Caco-2 (cell line): ENCODE measurements at places on chromosomes 12 and 14. TPM values are rescaled to one million over a fixed set of nuclear protein-coding genes. Genes with fewer than 3 reads are reported as not detected.

CHMP4A gene
- total RNA-seq: 57.7 and 58.7 TPM in 2 replicates

AKAP5 gene
- 15.0 and 15.9 TPM in 2 replicates for total RNA-seq

NTN4 gene
- 54.1 and 55.0 TPM in 2 replicates for total RNA-seq

HHIPL1 gene
- total RNA-seq: 2.1 and 2.9 TPM in 2 replicates

CLEC4D gene
- not detected in 2 replicates for total RNA-seq

- H3K4me1 ChIP-seq: no peaks in the 10 kb centered on the region
- no peak overlapping the region for H3K27ac ChIP-seq
- no peak for DNase-seq
- no peaks in the 10 kb centered on the region for H3K36me3 ChIP-seq
- H3K4me3 ChIP-seq: no peak overlapping the region
- no peaks in the 10 kb centered on the region for H3K27me3 ChIP-seq
These were observed 241.6 kb downstream of the TMEM132D start for GRCh38 chr12:129662234-129662633.

GRCh38 chr12:40691913-40692764 lies at the start of gene CNTN1:
Gene CNTN1, plus strand, starts transcription at chr12:40692439.
- no peaks in the 10 kb centered on the region for H3K27me3 ChIP-seq
- DNase-seq: no peak
- H3K4me1 ChIP-seq: no peaks in the 10 kb centered on the region
- H3K27ac ChIP-seq: no peak within 1 kb of the TSS

DNA sequence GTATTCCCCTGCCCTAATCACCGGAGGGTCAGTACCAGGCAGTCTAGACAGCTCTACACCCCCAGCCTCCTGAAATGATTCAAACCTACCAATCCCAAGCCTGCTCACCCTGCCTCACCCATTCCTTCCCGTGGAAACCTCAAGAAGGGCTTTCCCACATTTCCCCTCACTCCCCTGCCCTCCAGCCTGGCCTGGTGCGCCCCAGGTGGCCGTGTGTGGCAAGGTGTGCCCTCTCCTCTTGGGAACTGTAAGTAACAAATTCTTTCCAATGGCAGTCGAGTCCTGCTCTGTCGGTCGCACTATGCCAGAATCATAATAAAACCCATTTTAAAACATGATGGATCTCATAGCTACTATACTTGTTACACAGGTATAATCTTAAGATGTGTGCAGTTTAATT lies 13.9 kb upstream of the DEGS2 start:
- H3K4me3 ChIP-seq: no peak overlapping the region
- H3K4me1 ChIP-seq: no peaks in the 10 kb centered on the region
- no peak for DNase-seq
- H3K27ac ChIP-seq: no peak overlapping the region

DNA sequence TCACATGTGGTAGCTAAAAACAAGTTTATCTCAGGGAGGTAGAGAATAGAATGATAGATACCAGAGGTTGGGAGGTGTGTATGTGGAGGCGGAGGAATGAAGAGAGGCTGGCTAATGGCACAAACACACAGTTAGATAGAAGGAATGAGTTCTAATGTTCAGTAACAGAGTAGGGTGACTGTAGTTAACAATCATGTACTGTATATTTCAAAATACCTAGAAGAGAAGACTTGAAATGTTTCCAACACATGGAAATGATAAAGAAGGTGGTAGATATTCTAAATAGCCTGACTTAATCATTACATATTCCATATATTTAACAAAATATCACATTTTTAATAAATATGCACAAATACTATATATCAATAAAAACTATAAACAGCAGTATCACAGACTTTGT lies 8.9 kb upstream of the IFNG-AS1 start:
- no peaks in the 10 kb centered on the region for H3K4me1 ChIP-seq
- DNase-seq: no peak
- no peaks in the 10 kb centered on the region for H3K36me3 ChIP-seq
- no peak overlapping the region for H3K27ac ChIP-seq
- no peaks in the 10 kb centered on the region for H3K27me3 ChIP-seq

DNA sequence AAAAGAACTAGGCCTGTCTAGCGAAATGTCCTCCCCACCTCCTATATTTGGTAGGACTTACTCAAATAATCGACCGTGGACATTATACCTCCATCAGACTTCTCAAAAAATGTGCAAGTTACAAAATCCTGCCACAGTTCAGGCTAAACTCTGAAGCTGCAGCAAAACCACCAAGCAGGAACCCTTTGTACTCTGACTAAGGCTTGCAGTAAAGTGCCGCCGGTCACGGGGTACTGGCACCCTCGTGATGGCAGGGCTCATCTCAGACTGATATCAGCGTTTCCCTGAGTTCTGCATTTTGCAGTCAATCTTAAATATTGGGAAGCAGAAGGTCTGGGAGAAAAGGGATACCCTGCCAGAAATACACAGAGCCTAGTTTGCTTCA lies 17.1 kb downstream of the SLC11A2 start:
- H3K27ac ChIP-seq: peak overlapping the region; percentile 14
- peaks cover 26% of the 10 kb centered on the region for H3K4me1 ChIP-seq
- no peaks in the 10 kb centered on the region for H3K27me3 ChIP-seq
- DNase-seq: no peak
- H3K4me3 ChIP-seq: no peak overlapping the region

DNA sequence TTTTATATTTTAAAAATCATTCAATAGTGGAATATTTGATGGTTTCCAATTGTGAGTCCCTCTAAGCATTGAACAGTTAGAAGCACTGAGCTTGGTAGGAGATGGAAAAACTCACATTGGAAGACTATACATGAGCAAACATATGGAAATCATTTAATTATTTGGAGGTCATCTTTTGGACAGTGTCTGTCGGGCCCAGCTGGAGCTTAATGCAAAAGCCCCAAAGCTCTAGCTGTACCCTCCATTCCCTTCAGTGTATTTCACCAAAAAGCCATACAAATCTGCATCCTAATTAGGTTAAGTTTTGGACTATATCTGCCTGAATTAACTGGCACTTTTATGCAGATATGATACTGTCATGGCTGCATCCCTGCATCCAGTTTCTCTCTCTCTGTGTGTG lies 365.7 kb downstream of the FLRT2 start:
- H3K27ac ChIP-seq: no peak overlapping the region
- H3K4me1 ChIP-seq: no peaks in the 10 kb centered on the region
- H3K27me3 ChIP-seq: no peaks in the 10 kb centered on the region
- no peak for DNase-seq

DNA sequence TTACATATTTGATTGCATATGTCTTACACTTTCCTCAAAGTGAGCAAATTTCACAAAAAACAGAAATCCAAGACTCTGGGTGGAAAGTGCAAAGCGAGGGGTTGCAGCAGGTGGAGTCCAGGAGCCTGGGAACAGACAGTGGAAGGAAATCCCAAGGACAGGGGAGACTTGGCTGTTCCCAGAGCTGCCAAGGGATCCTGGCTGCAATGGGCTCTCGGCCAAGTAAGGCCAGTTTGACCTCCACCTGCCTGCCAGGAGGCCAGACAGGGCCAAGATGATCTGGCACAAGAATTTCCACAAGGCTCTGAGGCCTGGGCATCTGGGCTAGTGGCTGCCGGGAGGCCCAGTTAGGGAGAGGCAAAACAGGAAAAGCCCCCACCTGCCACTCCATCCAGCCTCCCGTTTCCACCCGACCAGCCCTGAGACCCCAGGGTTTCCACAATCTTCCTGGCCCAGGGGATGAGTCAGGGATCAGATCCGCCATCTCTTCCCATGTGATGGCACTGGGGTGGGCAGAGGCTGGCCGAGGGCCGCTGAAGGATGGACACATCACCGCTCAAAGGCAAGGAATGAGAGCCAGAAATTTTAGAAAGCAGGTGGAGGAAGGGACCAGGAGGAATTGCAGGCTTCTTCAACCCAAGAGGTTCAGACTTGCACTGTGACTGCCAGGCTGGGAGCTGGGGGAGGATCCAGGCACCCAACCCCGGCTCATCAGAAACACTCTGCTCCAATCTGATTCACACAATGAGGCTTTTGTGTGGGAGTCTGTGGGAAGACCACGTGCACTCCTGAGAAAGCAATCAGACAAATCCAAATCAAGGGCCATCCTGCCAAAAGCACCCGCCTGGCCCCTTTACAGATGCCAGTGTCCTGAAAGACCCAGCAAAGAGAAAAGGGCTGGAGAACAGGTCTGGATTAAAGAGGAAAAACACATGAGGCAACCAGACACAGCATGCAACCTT lies 16.3 kb downstream of the SCARB1 start:
- no peaks in the 10 kb centered on the region for H3K27me3 ChIP-seq
- no peak overlapping the region for H3K27ac ChIP-seq
- no peak overlapping the region for H3K4me3 ChIP-seq
- peaks cover 17% of the 10 kb centered on the region for H3K4me1 ChIP-seq
- DNase-seq: no peak
- H3K36me3 ChIP-seq: no peaks in the 10 kb centered on the region; the same call in none of the 2 replicates

GRCh38 chr14:67738740-67739504 lies 37.2 kb downstream of the RDH12 start:
- H3K36me3 ChIP-seq: no peaks in the 10 kb centered on the region
- DNase-seq: peak; percentile 64
- H3K27ac ChIP-seq: peak overlapping the region; percentile 26
- no peaks in the 10 kb centered on the region for H3K27me3 ChIP-seq
- no peak overlapping the region for H3K4me3 ChIP-seq
- peaks cover 19% of the 10 kb centered on the region for H3K4me1 ChIP-seq

GRCh38 chr12:49051777-49052438 lies 8.7 kb downstream of the KMT2D start:
- no peaks in the 10 kb centered on the region for H3K27me3 ChIP-seq
- H3K36me3 ChIP-seq: peaks cover 22% of the 10 kb centered on the region
- no peak for DNase-seq
- H3K27ac ChIP-seq: no peak overlapping the region

GRCh38 chr14:33408291-33408690 lies 469.6 kb downstream of the NPAS3 start:
- DNase-seq: no peak
- H3K36me3 ChIP-seq: no peaks in the 10 kb centered on the region
- H3K27ac ChIP-seq: no peak overlapping the region
- H3K4me1 ChIP-seq: no peaks in the 10 kb centered on the region

- H3K4me1 ChIP-seq: no peaks in the 10 kb centered on the region
- no peaks in the 10 kb centered on the region for H3K36me3 ChIP-seq
- DNase-seq: no peak
- H3K27me3 ChIP-seq: no peaks in the 10 kb centered on the region; the same call in 1 of the 2 replicates
These were observed 28.8 kb downstream of the CLEC1A start for GRCh38 chr12:10069976-10070375.
